ENCODE measurements at places on chromosomes 3 and 15.

DNA sequence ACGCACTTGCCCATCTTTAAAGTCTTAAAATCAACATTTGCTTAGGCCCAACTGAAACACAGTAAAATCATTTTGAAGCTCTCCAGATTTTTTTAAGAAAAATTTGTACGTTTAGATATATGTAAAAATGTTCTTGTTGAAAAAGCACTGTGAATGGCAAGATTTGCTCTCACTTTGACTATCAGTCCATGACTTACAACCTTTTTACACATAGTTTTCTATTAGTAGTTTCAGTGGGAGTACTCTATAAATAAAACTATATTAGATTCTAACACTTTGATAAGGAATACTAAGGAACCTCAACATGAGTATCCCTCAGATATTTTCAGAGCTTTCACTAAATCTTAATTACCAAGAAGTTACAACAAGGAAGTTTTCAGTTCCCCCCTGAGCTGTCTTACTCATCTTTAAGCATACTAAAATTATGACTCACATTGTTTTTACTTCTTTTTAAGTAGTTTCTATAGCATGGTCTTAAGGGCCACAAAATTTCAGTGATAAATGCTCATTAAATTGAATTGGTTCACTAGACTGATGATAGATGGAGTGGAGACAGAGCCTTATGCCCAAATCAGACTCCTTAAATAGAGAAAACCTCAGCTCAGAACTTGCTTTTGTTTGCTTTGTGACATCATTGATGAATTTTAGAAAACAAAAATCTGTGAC lies 31.6 kb upstream of the RAP2B start:
- DNase-seq: no peak

DNA sequence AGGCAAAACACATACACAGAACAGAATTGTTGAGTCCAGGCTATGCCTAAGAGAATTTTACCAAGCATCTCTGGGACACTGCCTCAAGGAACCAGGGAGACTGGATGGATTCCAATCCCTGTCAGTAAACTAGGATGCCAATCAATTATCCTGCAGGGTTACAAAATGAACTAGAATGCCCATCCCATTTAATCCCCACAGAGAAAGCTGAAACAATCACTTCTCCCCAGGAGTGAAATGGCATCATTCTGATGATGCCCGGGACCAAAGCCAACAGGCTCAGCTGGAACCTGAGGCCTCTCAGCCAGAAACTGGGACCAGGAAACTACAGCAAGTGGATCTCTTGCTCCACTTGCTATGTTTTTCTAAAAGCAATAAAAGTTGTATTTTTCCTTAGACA lies 130.0 kb upstream of the TJP1 start:
- no peak for DNase-seq

GRCh38 chr15:58026552-58026951 lies 39.0 kb downstream of the ALDH1A2 start:
- no peak for DNase-seq

DNA sequence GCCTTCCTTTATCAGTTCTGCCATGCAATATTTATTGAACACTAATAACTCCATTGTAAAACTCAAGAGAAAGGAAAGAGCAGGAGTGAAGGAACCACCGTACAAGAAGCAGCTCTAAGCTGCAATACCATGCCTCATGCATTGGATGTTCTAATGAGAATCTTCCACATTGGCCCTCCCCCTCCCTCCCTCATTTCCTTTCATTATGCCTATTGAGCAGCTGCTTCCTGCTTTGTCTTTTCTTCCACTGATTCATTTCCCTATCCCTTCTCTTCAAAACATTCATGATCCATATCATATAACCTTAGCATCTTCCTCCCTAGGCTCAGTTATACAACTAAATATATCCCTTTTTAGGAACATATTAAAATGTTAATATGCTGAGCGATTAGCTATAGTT lies 698.7 kb upstream of the GOLIM4 start:
- DNase-seq: no peak

GRCh38 chr15:44715142-44715796 lies 4.0 kb downstream of the B2M start:
- DNase-seq: no peak

GRCh38 chr3:53187430-53187829 lies 26.4 kb downstream of the PRKCD start:
- no peak for DNase-seq

GRCh38 chr3:187063286-187064121 lies 75.8 kb downstream of the RPL39L start:
- no peak for DNase-seq

DNA sequence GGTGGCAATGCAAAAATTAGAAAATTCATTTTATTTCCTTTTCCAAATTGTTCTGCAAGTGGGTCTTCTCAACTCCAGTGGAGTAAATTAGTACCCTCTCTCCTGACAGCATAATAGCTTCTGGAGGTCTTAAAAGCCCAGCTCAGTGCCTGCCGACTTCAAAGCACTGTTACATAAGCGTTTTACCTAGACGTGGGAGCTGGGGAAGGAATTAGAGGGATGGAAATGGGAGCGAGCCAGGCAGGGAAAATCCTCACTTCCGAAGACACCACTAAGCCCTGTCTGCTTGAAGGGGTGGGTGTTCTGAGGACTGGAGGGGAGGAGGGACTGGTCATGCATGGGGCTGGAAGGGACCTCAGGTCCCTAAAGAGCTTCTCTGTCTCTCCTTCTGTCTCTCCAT lies 77.2 kb upstream of the SLC6A1 start:
- DNase-seq: no peak

- no peak for DNase-seq
Measured at GRCh38 chr3:134494495-134494894, 8.6 kb downstream of the CEP63 start.

GRCh38 chr3:69149586-69149985 lies 27.2 kb upstream of the LMOD3 start:
- no peak for DNase-seq

GRCh38 chr15:55742927-55743728 lies at the start of gene PRTG:
PRTG (minus strand) TSS chr15:55743152; CDS start chr15:55742931, 221 bp downstream.
- no peak for DNase-seq

DNA sequence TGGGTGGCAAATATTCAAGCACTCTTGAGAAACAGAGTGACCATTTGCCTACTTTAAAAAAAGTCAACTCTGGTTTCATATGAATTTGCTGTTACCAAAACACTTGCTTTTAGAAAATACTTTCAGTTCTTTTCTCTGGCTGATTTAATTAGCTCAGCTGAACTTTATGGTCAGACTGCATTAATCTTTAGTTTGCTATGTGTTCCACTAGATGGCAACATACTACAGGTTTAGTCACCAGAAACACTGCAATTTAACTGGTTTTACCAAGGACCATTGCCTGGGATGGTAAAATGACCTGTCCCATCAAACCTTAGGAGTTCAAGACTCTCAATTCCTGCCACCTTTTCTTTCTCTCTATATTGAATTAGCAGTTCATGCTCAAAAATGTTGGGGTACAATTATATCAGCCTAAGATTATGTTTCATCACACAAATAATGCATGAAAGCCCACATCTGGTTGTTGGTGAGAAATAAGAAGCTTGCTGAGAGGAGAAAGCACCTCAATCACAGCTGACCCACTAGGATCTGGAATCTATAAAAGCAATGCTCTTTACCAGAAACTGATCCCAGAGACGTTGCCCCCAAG lies 14.2 kb downstream of the EIF4E3 start:
- DNase-seq: no peak

DNA sequence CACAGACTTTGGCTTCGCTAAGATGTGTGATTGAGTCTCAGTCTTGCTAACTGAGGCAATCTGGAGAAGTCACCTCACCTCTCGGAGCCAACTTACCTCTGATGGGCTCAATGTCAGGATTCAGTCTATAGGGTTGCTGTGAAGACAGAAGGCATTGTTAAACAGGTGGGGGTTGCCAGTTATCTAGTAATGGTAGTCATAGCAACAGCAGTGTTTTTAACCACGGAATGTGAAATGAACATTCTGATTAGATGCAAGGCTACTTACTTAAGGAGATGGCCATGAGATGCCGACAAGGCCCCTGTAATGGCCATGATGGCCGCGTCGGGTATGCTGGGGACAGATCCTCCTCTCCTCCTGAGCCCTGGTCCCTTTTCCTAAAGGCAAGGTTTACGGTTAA lies 243.1 kb downstream of the GABRG3 start:
- no peak for DNase-seq

DNA sequence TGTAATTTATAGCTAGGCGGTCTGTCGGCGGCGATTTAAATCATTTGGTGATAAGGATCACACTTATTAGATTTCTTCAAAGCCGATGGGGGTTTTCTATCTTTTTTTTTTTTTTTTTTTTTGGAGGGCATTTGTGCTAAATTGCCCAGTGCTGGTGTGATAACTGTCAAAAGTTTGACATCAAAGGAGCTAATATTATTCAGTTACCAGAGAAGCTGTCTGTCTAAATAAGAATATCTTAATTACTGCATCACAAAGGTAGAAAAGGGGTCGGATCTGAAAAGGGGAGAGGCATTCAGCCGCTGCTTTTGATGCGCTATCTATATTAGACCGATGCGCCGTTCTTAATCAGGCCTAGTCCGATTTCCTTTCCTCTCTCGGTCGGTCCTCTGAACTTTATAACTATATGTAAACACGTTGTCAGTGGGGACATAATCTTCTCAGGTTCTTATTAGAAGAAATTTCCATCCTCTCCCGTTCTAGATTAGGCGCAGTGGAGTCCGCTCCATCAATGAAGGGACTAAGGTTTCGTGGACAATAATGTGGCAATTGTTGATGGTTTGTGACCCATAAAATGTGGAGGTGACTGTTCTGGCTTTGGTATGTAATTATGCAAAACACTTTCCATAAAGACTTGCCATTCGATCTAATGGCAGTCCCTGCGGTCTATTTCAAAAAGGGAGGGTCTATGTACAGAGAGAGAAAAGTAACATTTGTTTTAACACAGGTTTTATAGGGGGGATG lies 31.7 kb downstream of the NR2F2 start:
- no peak for DNase-seq

GRCh38 chr3:189726277-189726676 lies 95.1 kb downstream of the TP63 start:
- no peak for DNase-seq

DNA sequence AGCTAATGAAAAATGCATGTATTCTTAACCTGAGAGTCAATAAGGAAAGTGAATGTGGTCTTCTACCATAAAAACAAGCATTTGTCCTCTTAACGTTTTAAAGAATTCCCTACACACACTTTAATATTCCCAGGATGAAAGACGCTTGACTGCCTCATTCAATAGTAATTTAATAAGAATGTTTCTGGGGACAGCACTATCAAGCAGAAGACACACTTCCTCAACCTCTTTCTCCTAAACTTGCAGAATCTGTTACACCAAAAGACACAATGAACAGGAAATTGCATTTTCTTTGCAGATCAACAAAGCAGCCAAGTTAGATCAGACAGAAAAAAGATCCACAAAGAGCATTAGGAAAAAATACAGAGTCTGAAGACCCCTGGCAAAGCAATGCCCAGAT lies 97.7 kb downstream of the PLCH1 start:
- no peak for DNase-seq

DNA sequence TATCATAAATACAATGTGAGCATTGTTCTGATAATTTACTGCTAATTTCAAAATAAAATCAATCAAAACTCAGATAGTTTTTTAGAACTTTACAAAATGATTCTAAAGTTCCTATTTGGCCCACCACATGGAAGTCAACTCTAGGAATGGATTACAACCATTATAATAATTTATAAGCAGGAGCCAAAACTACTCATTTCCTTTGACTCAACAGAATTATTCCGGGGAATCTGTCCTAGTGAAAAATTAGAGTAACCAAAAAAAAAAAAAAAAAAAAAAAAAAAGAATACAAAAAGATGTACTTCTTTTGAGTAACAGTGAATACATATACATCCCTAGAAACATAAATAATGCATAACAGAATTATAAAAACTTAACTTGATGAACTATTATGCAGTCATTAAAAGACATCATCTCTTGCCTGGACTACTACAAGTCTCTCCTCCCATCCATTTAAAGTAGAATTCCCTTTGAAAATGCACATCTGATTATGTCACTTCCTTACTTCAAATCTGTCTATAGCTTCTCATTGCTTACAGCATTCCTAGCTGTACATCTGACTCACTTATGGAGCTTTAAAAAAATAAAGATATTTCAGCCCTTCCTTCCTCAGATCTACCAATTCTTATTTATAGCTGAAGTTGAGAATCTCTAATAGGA lies 43.4 kb downstream of the HDGFL3 start:
- DNase-seq: no peak

GRCh38 chr15:93458597-93458996 lies 369.6 kb upstream of the RGMA start:
- no peak for DNase-seq

GRCh38 chr3:16511681-16512434 lies 1.6 kb downstream of the RFTN1 start:
- DNase-seq: peak; percentile 48

DNA sequence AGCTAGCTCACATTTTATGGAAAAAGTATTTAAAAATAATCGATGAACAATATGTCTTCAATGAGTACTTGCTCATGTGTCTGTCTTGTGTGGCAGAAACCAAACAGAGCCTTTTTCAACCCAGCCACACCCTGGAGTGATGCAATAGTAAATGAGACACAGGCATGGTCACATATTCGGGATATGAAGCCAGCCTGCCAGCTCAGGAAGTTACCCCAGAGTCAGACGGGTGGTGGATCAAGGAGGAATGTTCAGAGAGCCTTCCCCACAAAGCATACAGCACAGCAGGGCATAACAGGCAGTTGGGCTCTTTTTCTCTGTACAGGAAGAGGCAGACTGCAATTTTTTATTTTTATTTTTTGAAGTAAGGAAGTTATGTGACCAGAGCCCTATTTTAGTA lies 27.3 kb downstream of the LARP6 start:
- no peak for DNase-seq

DNA sequence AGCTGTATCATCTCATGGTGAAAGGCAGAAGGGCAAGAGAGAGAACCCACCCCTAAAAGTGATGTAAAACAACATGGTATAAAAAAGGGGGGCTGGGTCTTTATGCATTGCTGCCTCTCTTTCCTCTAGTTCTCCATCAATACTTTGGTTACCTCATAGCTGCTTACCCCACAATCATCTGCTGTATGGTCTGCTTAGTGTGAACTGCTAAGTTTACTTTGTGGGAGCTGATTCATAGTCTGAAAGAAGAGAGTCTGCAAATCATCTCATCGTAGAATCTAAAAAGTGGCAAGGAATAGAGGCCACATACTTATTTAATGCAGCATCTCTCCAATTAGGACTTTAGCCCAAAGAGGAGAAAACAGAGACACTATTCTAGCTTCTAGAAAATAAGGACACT lies 546.8 kb downstream of the GBE1 start:
- DNase-seq: no peak

- no peak for DNase-seq
Measured at GRCh38 chr15:39102431-39102830, 478.4 kb upstream of the THBS1 start.

- no peak for DNase-seq
Measured at GRCh38 chr3:194748225-194748624, 62.5 kb downstream of the FAM43A start.
